ENCODE measurements at places on chromosomes 16 and 17. TPM values are rescaled to one million over a fixed set of nuclear protein-coding genes. Genes with fewer than 3 reads are reported as not detected.

C17orf113 gene
- polyA plus RNA-seq, result 1.2 TPM

DNA sequence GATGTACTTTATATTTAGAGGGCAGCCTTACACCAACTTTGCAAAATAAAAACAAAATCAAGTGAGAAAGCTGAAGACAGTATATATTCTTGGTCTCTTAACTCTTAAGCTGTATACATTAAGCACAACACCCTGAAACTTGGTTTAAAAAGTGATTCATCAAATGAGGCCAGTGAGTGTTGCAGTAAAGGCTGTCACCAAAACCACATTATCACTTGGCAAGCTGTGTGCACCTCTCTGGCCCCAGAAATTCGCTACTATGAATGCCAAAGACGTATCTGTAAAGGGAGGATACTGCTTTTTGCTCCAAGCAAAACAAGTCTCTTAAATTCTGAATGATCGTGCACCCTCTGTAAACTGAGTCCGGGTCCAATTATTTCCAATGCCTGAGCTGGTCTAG lies 163.9 kb downstream of the ZFHX3 start:
- no peak for DNase-seq

- no peak for DNase-seq
These were observed 614.6 kb upstream of the CDH5 start for GRCh38 chr16:65751622-65752521.

GRCh38 chr16:27698266-27698665 lies 148.3 kb downstream of the KATNIP start:
- no peak for DNase-seq

Measured in forelimb muscle (tissue), 1 donor.